ENCODE measurements at places on chromosomes 1 and 21.

- no peak for DNase-seq
These were observed 35.0 kb upstream of the RAP1GAP start for GRCh38 chr1:21704145-21704544.

DNA sequence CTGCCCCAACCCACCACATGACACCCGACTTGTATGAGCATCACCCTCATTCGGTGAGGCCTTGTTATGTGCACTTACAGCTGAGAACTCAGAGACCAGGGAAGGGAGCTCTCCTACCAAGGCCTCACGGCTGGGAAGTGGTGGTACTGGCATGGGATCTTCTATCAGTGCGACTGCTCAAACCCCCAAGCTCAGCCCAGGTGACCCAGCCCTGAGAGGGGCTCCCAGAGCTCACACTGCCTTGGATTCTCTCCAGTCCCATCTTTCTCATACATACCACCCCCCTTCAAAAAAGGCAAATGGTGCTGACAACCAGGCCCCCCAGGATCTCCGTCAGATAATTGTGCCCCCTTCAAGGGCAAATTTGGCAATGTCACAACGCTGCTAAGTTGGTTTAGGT lies 777 bp upstream of the PLA2G2F start:
- DNase-seq: no peak

- no peak for DNase-seq
These were observed 457.9 kb downstream of the BRINP3 start for GRCh38 chr1:190019717-190020116.

GRCh38 chr1:52919051-52919722 lies 2.4 kb downstream of the ECHDC2 start:
- DNase-seq: no peak

DNA sequence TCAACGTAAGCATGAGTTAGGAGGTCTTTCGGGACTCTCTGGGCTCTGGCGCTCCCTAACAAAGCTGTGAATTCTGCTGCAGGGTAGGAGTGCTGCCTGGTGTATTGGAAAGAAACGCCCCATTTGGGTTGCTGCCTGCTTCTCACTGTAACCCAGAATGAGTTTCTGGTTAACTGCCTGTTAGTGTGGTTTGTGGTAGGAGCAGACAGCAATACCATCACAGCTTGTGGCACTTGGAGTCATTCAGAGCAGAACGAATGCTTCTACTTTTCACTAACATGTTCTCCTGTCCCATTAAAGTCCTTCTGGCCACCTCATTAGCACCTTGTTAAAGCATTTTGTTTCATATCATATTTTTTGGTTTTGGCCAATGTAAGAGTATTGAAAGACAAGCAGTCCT lies 18.1 kb downstream of the MAP3K7CL start:
- DNase-seq: no peak

- DNase-seq: no peak
These were observed 26.3 kb upstream of the RGS18 start for GRCh38 chr1:192131914-192132313.

- no peak for DNase-seq
These were observed 132.4 kb downstream of the EDEM3 start for GRCh38 chr1:184622136-184622823.
